Chondrocyte (in vitro differentiated cells): ENCODE measurements at places on chromosomes 2 and 18. TPM values are rescaled to one million over a fixed set of nuclear protein-coding genes. Genes with fewer than 3 reads are reported as not detected.
A peak's percentile ranks its signal among the peaks of the same experiment; 100 is the strongest.

DNA sequence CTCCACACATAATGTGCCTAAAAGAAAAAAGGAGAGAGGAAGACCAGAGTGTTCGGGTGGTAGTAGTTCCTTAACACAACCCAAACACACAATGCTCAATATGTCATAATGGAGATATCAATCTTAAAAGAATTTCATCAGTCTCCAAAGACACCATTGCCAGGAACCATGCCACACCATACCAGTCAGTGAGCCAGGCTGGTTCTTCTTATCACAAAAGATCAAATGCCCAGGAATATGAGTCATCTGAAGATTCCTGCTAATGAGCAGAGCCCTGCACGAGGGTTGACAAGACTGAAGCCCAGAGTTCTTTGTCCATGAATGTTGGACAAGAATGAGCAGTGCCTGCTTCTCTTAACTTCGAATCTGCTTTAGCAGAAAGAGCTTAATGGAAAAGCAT, 262.3 kb downstream of the ZNF516 start:
- H3K4me1 ChIP-seq, result no peaks in the 10 kb centered on the region
- no peak overlapping the region for H3K4me3 ChIP-seq
- no peak for DNase-seq
- H3K27me3 ChIP-seq, result peaks cover 19% of the 10 kb centered on the region

The FOSL2 gene
- total RNA-seq, result 93.0 to 163 TPM (median 156 TPM) in 3 replicates

DNA sequence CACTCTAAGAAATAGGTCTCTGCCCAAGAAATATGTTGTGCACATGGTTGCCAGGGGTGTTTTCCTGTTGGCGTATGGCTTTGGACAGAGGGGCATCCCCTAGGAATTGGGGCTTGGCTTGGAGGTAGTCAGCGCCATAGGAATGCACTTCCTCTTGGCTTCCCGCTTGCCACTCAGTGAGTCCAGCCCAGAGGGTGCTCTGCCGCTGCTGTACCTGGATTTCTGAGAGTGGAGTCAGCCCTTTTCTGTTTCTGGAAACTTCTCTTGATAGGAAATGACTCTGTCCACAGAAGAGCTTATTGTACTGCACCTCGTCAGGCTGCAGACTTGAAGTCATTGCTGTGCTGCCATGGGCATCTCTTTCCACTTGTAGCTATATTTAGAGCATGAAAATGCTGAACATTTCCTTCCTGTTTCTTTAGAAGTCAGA, 116.7 kb upstream of the MGAT5 start:
- H3K4me3 ChIP-seq, result peak overlapping the region; percentile 73
- H3K27me3 ChIP-seq, result no peaks in the 10 kb centered on the region
- H3K36me3 ChIP-seq, result no peaks in the 10 kb centered on the region
- H3K4me1 ChIP-seq, result peaks cover 34% of the 10 kb centered on the region
- DNase-seq, result no peak

The TUBA4B gene
- total RNA-seq, result not detected in 3 replicates

DNA sequence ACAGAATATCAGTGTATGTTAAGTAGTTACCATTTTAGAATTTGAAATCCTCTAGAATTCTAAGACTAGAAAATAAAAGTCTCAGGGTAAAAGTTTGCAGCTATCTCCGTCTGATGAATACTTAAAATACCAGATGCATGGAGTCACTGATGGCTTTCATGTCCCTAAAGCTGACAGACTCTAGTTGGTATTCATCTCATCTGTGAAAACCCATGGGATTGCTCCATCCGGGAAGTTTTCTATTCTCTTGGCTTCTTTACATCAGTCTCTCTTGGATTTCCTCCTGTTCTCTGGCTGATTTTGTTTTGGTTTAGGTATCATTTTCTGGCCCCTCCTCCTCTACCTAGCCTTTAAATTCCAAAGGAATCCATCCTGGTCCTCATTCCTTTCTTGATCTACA, 465.6 kb upstream of the POU3F3 start:
- peaks cover 2% of the 10 kb centered on the region for H3K27me3 ChIP-seq
- H3K4me3 ChIP-seq, result no peak overlapping the region
- H3K27ac ChIP-seq, result peak overlapping the region; percentile 64
- H3K36me3 ChIP-seq, result peaks cover 1% of the 10 kb centered on the region

DNA sequence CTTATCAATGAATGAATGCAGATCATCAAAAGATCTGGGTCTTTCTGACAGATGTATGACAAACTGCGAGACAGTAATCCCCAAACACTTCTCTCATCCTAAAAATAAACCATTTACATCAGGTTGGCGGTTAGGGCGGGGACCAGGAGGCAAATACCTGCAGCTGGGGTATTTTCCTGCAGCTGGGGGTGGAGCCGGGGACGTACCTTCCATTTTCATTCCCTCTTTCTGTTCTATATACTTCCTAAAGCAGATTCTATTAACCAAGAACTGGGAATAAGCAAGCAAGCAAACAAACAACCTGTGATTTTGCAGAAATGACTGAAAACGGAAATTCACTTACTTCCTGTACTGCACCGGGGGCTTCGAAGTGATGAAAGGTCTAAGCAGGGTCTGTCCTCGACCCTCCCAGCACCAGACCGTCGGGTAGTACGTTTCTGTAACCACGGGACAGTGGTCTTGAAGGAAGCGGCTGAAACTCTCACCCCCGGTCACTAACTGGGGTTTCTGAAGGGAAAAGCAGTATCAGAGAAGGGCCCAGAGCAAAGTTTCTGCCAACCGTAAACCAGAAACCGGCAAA, 1.2 kb downstream of the ABHD3 start:
- H3K36me3 ChIP-seq, result no peaks in the 10 kb centered on the region
- H3K27me3 ChIP-seq, result no peaks in the 10 kb centered on the region
- peak overlapping the region; percentile 83 for H3K27ac ChIP-seq
- peak overlapping the region; percentile 88 for H3K4me3 ChIP-seq
- no peak for DNase-seq

The POTEI gene
- 0.07 to 1.2 TPM (median 1.0 TPM) in 3 replicates for total RNA-seq

The EEF1B2 gene
- 420 to 505 TPM (median 436 TPM) in 3 replicates for total RNA-seq

- H3K27me3 ChIP-seq, result peaks cover 41% of the 10 kb centered on the region
- H3K4me3 ChIP-seq, result peak overlapping the region; percentile 71
- H3K4me1 ChIP-seq, result peaks cover 31% of the 10 kb centered on the region
- DNase-seq, result no peak
- no peaks in the 10 kb centered on the region for H3K36me3 ChIP-seq
Observed at GRCh38 chr18:49560624-49561288, 1.1 kb upstream of the LIPG start.

The TTLL4 gene
- 20.3 to 21.3 TPM (median 20.7 TPM) in 3 replicates for total RNA-seq

DNA sequence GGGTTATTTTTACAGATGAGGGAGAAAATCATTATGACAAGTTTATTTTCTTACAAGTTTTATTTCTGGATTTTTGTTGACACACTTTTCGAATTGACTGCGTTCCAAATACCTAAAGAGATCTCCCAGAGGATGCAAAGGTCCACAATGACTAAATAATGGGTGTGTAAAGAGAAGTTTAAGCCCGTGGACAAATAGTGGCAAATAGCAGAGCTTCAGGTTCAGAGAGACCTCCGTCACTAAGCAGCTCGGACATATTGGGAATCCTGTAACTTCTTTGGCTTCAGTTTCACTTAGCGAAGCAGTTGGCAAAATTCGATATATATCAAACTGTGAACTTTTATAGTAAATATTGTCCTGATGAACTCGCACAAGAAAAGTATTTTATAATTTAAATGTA, 270.5 kb upstream of the KCNJ3 start:
- no peaks in the 10 kb centered on the region for H3K36me3 ChIP-seq
- no peak overlapping the region for H3K27ac ChIP-seq
- H3K4me1 ChIP-seq, result no peaks in the 10 kb centered on the region
- H3K27me3 ChIP-seq, result peaks cover 8% of the 10 kb centered on the region
- no peak overlapping the region for H3K4me3 ChIP-seq

DNA sequence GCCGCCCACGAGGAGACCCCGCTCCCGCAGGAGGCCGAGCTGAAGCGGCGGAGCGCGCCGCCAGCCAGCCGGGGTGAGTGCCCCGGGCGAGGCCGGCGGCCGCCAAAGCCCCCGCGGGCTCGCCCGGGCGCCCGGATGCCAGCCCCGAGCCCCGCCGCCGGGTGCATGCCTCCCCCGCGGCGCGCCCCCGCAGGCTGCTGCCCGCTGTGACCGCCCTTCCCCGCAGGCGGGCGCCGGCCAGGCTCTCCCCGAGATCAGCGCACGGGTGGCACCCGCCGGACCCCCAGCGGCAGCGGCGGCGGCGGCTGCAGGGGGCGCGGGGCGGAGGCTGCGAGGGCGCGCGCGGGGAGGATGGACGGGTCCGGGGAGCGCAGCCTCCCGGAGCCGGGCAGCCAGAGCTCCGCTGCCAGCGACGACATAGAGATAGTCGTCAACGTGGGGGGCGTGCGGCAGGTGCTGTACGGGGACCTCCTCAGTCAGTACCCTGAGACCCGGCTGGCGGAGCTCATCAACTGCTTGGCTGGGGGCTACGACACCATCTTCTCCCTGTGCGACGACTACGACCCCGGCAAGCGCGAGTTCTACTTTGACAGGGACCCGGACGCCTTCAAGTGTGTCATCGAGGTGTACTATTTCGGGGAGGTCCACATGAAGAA, 470 bp downstream of the KCNF1 start:
- H3K27ac ChIP-seq, result no peak overlapping the region
- H3K4me3 ChIP-seq, result peak overlapping the region; percentile 53
- DNase-seq, result peak; percentile 89
- H3K4me1 ChIP-seq, result peaks cover 6% of the 10 kb centered on the region
- no peaks in the 10 kb centered on the region for H3K36me3 ChIP-seq
- H3K27me3 ChIP-seq, result peaks cover 20% of the 10 kb centered on the region

The UNC80 gene
- total RNA-seq, result 0.02 TPM in 1 of 3 replicates, not detected in the others

DNA sequence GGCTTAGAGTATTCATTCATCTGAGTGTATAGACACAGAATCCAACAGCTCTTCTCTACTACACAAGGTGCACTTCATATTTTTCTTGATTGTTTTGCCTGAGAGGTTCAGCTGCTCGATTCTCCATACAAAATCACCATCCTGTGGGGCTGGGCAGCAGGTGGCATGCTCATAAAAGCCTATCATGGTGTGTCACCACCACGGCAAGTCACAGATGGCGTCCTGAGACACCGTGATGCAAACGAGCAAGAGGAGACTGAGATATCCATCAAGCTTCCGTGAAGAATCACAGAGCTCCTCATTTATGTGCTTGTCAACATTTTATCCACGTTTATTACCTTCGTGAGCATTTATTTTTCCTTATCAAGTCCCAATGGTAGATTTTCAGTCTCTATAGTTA, 22.4 kb upstream of the NRP2 start:
- DNase-seq, result no peak
- peak overlapping the region; percentile 47 for H3K27ac ChIP-seq
- H3K4me3 ChIP-seq, result no peak overlapping the region
- no peaks in the 10 kb centered on the region for H3K36me3 ChIP-seq
- no peaks in the 10 kb centered on the region for H3K27me3 ChIP-seq
- peaks cover 32% of the 10 kb centered on the region for H3K4me1 ChIP-seq

DNA sequence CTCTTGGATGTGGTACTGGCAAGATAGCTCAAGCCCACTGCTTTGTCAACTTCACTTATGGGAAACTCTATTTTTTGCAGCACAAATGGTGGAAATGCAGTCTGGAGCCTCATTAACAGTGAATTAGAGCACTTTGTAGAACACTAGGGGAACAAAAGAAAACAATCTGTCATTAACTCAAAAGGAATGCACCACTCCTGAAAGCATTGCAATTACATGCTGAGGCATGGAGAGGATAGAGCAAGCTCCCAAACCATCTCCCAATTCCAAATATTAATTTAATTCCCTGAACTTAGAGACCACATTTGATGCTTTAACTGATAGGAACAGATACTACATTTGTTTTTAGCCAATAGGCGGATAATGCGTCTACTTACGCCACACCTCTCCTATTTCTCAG, 32.8 kb upstream of the TANC1 start:
- no peaks in the 10 kb centered on the region for H3K36me3 ChIP-seq
- H3K27me3 ChIP-seq, result no peaks in the 10 kb centered on the region
- DNase-seq, result no peak
- H3K27ac ChIP-seq, result no peak overlapping the region

DNA sequence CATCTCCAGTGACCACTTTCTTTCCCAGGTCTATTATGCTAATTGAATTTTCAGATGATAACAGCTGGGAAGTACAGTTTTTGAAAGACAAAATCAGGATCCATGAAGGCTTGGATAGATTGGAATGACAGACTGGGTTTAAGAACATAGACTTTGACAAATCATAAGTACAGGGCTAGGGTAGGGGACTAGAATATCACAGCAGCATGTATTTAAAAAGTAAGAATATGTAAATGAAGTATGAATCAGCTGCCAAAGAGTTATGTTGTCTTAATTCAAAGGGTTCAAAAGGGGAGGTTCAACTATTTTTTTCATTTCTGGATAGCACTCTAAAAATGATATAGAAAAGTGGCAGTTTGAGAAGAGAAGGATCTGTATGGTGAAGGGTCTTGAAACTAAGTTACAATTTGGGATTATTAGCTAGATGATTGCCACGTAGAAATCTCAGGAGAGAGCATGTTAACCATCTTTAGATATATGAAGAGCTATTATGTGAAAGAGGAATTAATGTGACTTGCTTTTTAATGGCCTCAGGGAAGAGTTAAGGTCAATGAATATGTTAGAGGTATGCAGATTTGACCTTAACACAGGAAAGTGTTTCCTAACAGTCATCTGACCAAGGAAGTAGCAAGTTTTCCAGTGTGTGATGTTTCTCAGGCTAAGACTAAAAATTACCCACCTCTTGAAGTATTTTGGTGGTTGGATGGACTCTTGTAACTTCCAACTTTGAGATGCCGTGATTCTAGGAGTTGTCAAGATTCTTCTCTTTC, 81.7 kb downstream of the TMEM185B start:
- H3K27me3 ChIP-seq, result no peaks in the 10 kb centered on the region
- H3K4me1 ChIP-seq, result no peaks in the 10 kb centered on the region
- H3K36me3 ChIP-seq, result peaks cover 8% of the 10 kb centered on the region
- H3K27ac ChIP-seq, result no peak overlapping the region
- DNase-seq, result no peak
- no peak overlapping the region for H3K4me3 ChIP-seq

DNA sequence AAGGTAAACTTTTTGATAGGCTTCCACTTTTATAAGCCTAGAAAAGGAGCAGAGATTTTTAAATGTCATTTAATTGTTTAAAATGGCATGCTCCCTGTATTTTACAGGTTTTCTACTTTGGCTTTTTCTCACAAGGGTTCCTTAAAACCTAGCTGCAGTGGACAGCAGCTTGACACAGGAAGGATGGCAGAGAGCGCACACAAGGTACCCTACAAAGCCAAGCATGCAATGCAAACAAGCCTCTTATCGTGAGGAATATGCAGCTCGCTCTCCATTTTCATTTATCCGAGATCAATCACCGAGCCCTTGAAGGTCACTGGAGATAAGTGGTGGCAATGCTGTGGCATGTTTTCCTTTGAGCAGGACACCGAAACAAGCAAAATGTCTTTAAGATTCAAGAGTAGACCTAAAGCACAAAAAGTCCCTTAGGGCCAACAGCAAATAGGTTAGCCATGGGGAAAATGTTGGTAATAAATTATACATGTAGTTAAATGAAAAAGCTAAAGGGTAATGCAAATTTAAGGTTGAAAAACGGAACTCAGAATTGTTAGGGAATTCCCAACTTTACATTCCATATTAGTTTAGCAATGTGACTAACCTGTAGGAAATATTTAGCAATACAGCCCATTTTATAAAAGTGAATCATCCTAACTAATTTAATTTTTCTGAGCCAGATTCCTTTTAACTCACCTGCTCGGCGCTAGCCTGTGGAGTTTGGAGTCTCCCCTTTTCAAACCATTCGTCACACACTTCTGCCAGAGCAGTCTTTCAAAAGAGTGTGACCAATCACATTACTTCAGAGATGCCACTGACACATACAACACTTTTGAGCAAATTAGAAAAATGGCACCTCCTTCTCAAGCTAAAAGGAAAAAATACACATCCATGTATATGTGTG, 337.9 kb upstream of the PKDCC start:
- H3K27me3 ChIP-seq, result peaks cover 23% of the 10 kb centered on the region
- H3K4me1 ChIP-seq, result no peaks in the 10 kb centered on the region
- no peak for DNase-seq
- H3K27ac ChIP-seq, result no peak overlapping the region

The NOSTRIN gene
- total RNA-seq, result 0.27 TPM in 1 of 3 replicates, not detected in the others
